ENCODE measurements at places on chromosomes 1 and 21.

DNA sequence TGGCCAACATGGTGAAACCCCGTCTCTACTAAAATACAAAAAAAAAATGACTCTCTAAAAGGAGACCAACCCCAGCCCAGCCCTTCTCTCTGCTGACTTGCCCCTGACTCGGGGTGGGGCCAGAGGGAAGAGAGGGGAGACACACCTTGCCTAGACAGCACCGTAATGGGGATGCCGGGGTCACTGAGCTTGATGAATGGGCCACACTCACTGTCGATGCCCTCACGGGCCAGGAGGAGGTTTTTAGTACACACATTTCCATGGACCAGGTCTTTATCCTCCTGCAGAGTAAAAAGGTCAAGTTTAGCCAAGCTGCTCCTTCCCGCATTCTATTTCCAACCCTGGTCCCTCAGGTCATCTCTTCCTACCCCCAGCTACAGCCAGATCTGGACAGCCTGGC is 99.7 kb downstream of the RAVER2 start:
- no peak for DNase-seq

GRCh38 chr21:27292783-27293182 is 325.9 kb upstream of the ADAMTS5 start:
- no peak for DNase-seq

DNA sequence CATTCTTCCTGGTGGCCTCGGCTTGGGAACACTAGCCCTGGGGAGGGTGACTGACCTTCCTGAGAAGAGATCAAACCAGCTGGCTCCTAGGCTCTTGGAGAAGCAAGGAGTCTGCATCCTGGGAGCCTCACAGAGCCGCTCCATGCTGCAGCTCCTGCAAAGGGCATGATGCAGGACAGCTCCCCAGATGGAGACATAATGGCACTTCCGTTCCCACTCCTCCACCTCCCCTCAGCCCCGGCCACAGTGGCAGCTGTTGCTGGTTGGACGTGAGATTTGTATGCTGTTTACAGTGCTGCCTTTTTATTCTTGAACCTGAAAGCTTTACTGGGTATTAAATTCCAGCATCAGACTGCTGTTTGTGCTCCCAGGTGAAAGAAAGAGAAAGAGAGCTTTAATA is 83.7 kb upstream of the CTTNBP2NL start:
- DNase-seq: no peak

DNA sequence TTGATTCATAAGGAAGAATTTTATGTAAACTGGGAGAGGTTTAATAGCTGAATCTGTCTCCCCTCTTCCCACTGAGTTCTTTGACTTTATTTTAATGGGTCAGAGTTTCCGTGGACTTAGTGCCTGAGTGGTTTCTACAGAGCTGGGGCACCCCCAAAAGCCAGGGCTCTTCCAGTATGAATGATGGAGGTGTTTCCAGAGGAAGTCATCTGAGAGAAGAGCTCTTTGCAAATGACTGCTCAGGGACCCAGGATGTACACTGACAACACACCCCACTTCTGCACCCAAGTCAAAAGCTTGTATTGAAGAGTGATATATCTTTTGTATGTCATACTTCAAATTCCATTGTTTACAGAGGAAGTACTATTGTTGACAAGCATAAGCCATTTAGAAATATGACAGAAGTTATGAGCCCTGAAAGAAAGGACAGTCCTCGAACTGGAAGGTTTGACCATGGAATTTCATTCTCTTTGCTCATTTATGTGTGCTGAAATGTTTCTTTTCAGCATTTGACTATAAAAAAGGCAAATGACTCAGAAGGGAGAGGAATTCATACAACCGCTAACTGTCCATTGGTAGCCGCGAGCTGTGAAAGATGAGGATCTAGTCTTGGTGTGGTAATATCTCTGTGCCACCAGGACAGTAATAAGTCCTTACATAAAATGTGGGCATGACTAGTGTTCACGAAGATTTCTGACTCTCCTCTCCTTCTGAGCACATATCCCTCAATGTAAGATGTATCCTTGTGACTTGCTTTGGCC is 25.4 kb upstream of the LMX1A start:
- no peak for DNase-seq

GRCh38 chr1:236149696-236150228 is 7.4 kb downstream of the GPR137B start:
- no peak for DNase-seq

- no peak for DNase-seq
These were observed 352.4 kb downstream of the USP25 start for GRCh38 chr21:16082038-16082816.

DNA sequence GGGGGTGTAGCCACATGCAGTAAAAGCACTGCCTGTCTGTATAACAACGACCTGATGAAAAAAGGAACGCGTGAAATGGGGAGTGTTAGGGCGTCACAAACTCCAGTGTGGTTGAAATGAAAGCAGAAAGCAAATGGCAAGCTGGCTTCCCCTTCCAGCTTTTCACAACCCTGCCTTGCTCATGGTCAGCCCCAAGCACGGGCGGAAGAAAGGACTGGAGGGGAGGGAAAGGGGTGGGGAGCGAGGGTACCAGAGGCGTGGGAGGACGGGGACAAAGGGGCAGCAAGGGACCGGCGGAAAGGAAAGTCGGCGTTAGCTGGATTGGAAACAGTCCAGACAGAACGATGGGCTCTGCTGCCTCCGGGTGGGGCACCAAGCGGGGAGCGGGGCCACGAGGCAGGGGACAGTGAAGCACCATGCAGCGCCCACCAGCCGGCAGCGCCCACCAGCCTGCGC is 9.6 kb downstream of the VPS26C start:
- DNase-seq: peak; percentile 11

- no peak for DNase-seq
These were observed 674 bp downstream of the CEP350 start for GRCh38 chr1:179955287-179955680.

- DNase-seq: no peak
These were observed 195.5 kb upstream of the NFIA start for GRCh38 chr1:60886793-60887331.

DNA sequence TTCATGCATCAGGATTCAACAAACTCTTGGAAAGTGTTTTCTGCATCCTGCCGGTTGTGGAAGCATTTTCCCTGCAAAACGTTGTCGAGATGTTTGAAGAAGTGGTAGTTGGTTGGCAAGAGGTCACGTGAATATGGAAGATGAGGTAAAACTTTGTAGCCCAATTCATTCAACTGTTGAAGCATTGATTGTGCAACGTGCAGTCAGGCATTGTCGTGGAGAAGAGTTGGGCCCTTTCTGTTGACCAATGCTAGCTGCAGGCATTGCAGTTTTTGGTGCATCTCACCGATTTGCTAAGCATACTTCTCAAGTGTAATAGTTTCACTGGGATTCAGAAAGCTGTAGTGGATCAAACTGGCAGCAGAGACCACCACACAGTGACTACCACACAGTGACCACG is 57.0 kb upstream of the PRDM2 start:
- no peak for DNase-seq

DNA sequence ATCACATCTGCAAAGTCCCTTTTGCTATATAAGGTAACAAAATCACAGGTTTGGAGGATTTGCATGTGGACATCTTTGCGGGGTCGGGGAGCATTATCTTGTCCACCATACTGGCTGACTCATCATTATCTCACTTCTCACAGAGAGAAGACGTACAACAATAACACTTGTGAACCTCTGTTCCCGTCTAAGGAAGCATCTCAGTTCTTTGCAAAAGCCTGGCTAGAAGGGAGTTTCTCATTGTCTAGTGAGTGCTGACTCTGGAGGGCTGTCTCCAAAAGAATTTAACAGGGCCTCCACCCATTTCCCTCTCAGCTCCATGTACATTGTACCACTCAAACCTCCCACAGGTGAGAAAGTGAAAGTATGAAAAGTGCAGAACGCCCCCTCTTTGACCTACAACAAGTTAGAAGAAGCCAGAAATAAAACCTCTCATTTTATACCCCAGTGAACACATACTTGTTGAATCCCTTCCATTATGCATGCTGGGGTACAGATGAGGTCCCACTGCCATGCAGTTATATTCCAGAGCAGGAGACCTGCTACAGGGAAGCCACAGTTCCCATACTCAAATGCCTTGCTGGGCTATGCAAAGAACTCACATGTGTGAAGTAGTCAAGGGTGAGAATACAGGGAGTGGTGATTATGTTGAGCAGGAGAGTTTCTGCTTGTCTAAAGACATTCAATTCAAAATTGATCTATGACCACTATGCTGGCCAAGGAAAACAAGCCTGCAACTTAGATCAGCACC is 121.7 kb upstream of the PRDX6 start:
- DNase-seq: no peak

DNA sequence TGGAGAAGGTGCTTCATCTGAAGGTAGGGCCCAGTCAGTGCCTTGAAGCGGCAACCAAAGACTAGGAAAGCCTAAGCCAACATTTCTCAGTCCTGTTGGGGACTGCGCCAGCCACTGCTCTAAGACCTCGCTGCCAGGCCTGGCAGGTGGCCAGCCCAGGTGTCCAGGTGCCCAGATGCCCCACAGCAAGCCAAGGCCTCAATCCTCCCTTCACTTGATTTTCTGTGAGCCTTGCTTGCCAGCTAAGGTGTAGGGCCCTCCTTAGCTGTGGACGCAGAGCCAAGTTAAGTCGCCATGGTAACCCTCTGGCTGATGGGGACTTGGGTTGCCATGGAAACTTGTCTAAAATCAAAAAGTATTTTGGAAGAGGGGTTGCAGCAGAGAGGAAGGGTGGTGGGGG is 135.0 kb downstream of the NAV1 start:
- DNase-seq: no peak

- no peak for DNase-seq
These were observed 37.6 kb downstream of the KIAA1614 start for GRCh38 chr1:180950321-180950720.

GRCh38 chr1:33348194-33348593 is 27.3 kb upstream of the A3GALT2 start:
- DNase-seq: no peak

DNA sequence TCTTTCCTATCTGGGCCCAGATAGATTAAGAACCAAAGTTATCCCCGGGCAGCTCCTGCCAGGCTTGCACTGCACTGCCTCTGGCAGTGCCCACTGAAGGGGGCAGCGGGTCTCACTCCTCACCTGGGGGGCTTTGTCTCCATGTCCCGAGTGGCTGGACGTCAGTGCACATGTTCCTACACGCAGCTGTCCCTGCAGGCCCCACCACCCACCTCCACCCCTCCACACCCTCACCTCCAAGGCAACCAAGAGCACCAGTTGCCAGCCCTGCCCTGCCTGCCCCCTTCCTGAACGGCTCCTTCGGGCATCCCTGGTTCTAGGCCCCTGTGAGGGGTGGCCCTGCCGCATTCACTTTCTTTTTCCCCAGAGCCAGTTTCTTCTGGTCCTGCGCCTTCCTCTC is 147.2 kb downstream of the PEX14 start:
- DNase-seq: peak; percentile 59

GRCh38 chr1:181128592-181129497 is 40.3 kb downstream of the IER5 start:
- DNase-seq: no peak

- DNase-seq: no peak
These were observed 14.6 kb downstream of the STMN1 start for GRCh38 chr1:25891606-25892005.

DNA sequence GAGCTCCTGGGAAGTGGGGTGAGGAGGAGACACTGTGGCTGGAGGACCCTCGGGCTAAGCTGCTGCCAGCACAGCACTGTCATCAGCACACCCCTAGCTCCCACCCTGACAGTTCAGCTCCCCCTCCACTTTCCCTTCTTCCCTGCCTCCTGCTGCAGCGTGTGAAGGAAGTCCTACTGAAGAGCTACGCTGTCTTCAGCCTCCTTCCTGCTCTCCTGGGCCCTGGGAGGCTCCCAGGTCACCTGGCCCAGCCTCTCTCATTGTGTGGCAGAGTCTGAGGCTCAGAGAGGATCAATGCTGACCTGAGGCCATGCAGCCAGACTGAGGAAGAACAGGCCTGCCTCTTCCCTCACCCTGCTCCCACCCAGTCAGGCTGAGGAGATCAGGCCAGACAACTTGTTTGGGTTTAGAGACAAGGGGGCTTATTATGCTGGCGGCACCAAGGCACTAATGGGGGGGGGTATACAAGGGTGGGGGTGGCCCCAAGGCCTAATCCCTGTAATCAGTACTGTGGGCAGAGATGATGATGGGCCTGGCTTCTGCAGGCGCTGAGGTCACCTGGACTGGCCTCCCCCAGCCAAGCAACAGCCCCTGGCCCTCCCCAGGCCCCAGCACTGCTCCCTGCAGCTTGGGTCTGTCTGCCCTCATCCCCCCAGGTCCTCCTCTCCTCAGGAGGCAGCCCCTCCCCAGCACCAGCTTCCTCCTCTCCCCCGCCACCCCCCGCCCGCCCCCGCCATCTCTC is 9.1 kb downstream of the NES start:
- DNase-seq: no peak

- no peak for DNase-seq
These were observed 202.9 kb upstream of the FGGY start for GRCh38 chr1:59094001-59094400.

GRCh38 chr1:205182930-205183329 is 28.6 kb downstream of the DSTYK start:
- DNase-seq: no peak

DNA sequence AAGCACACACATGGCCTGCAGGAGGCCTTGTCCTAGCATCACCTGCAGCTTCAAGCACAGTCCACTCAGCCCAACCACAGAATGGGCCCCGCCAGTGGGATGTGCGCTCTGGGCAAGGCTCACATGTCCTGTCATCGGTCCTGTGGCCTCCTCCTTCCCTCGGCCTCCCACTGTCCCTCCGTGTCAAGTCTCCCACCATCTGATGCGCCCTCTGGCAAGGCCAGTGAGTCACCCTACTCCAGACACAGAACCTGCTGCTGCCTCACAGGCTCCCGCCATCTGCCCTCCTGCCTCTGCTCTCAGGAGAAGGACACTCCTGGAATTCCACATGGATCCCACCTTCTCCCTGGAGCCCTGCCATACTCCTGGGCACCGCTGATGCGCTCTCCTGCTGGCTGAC is 14.2 kb downstream of the KCNAB2 start:
- DNase-seq: no peak

DNA sequence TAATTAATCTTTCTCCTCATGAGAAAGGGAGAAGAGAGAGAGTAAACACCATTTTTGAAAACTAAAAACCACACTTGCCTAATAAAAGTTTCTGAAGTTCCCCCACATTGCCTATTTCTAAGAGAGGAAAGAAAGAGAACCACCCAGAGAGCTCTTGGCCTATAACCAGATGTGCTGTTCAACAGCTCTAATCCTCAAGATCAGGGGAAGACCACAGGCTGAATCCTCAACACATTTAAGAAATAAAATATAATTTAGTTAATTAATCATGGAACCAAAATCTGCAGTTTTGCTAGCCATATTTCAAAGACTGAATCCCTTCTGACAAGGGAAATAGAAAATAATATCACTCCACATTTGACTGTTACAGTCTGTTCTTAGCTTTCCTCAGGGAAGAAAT is 11.9 kb downstream of the PRRX1 start:
- DNase-seq: no peak

- no peak for DNase-seq
These were observed 55.9 kb upstream of the SPOCD1 start for GRCh38 chr1:31871703-31872102.

DNA sequence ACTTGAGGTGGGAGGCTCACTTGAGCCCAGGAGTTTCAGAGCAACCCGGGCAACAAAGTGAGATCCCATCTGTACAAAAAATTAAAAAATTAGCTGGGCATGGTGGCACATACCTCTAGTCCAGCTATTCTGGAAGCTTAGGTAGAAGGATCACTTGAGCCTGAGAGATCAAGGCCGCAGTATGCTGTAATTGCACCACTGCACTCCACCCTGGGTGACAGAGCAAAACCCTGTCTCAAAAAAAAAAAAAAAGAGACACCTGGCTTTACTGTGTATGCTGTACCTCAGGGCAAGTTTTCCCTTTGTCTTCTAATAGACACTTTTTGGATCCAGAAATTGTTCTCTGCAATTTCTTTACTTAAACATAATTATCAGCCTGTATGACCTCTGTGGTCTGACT is 23.1 kb upstream of the RCC1 start:
- DNase-seq: no peak
